ENCODE measurements at places on chromosomes 4 and X.

GRCh38 chrX:13791559-13791958 lies 25.3 kb downstream of the GPM6B start:
- DNase-seq: peak; percentile 36

GRCh38 chr4:139740531-139741041 lies 75.0 kb downstream of the MGST2 start:
- peak; percentile 14 for DNase-seq

DNA sequence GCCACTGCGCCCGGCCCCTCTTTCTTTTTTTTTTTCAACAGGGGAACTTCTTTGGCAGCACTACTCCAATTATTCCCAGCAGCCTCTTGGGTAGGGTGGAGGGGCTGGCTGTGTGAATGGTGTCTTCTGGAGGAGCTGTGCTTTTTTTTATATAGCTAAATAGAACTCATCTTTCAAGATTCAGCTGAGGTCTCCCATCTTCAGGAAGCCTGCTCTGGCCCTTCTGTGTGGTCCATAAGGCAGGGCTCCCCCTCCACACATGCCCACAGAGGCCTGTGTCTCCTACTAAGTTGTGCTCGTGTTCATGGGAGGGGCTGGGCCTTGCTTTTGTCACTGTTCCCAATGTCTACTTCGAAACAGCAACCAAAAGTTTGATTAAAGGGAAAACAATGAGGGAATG lies 116.8 kb downstream of the AFAP1 start:
- no peak for DNase-seq

DNA sequence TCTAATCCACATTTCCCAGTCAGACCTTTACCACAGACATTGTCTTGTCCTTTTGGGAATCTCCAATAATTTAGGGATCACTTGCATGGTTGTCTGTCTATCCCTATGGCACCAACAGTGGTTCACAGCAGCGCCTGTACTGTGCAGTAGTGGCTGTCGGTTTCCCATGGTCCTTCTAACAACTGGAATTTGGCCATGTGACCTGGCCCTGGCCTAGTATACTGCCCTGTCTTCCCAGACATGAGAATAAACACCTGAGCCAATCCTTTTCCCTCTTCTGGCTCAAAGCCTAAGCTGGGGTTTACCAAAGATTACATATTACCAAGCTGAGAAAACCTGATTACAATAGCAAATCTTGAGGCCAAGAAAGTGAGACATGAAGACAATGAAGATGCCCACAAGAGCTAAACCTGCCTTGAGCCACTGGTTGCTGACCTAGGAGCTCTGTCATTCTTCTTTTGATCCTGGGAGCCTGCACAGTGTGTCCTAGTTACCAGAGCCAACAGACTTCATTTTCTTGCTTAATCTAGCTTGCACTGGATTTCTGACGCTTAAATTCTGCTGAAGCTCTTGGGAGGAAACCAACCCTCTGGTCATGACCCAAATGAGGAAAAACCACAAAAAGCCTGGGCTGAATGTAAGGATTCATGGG lies 92.1 kb downstream of the SCD5 start:
- DNase-seq: no peak

DNA sequence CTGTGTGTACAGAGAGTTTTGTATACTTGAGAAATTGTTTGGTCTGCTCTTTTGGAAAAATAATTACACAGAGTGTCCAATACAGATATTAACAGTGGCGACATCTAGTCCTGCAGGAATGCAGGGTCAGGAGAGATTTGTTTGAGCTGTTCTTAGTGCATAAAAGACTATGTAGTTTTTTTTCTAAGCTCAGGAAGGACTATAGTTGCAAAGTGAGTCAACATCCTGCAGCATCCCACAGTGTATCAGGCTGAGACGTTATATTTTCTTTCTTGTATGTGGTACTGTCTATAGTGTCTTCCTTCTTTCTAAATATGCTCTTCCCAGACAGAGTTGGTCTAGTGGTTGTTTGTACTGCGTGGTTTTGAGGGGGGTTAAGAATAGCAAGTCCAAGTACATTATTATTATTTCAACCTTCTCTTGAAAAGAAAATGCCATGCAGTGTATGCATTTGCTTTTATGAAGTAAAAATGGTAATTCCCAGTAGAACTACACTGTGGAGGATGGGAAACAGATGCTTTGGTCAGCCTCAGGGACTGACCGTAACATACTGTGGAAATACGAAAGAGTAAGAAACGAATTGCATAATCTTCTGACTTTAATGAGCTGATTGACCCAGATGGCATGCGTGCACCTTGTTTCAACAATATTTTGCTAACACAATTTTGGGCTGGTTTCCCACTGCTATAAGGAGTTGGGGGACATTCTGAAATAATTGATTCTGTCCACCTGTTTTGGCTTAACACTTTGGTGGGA lies 67.4 kb downstream of the DMP1 start:
- DNase-seq: no peak
